Stimulated activated CD8-positive, alpha-beta memory T cell treated with anti-CD3 and anti-CD28 coated beads, Interleukin-7, amount 100 ng/mL, for 48 hours (primary cell): ENCODE measurements at places on chromosomes 5 and 9.

DNA sequence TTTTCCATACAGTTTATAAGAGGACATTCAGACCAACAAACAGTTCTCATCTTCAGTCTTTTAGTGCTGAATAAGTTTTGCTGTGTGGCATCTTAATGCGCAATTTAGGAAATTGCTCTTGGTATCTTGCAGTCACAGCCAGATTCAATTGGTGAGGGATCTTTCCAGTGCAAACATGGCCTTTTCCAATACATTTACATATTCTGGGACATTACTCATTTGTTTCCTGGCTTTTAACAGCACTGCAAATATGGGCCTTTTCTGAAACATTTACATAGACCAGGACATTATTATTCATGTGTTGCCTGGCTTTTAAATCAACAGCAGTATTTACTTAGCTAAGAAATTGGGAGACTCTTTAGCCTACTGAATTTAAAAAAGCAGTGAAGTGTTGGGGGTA is 22.7 kb downstream of the ANKRD33B start:
- no peak for DNase-seq

DNA sequence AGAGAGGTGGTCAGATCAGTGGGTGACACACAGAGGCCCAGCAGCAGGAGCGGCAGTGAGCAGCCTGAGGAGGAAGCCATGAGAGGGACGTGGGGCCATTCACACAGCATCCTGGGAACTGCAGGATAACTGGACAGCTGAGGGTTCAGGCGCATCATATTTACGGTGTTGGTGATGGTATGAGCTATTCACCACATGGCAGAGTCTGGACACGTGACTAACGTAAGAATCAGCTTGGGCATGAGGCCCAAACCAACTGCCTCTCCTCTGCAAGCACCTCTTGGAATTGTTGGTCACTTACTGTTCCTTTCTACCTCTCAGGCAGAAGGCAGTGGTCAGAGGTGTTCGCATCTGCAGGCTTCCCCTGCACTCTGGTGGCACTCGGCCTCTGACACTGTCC is 141.1 kb downstream of the ENTREP1 start:
- no peak for DNase-seq

DNA sequence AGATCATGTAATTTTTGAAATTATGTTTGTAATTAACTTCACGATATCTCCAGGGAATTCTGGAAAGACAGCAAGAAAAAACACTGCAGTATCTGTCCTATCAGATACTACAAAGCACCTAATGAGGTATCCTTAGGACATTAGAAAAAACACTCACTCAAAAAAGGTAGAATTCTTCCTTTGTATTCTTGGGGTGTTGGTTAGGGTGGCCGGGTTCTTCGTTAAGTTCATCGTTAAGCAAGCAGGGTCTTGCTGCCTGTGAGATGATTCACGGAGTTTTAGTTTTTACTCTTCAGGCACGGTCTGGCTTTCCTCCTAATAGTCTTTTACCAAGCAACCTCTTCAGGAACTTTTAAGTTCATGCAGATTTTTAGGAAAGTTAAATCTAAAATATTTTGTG is 91.4 kb upstream of the IRX4 start:
- no peak for DNase-seq

- no peak for DNase-seq
These were observed 572.4 kb downstream of the NR2F1-AS1 start for GRCh38 chr5:93008502-93009207.

GRCh38 chr5:94021246-94021645 is 279.8 kb upstream of the POU5F2 start:
- DNase-seq: no peak

DNA sequence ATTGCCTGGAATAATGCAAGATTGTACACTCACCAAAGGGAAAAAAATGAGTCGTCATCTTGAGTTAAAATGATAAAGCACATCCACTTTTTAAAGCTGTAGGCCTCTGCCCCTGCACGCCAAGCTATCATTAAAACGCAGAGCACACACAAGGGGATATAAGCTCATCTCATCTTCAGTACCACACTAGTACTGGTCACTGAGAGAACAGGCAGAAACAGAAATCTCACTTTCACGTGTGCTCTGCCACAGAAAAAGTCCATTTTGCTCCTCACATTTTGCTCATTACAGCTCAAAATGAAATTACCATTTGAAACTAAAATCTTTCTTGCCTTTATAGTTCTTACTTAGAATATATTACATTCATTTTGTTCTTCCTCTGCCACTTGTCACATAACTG is 99.2 kb upstream of the SLC30A5 start:
- DNase-seq: no peak

DNA sequence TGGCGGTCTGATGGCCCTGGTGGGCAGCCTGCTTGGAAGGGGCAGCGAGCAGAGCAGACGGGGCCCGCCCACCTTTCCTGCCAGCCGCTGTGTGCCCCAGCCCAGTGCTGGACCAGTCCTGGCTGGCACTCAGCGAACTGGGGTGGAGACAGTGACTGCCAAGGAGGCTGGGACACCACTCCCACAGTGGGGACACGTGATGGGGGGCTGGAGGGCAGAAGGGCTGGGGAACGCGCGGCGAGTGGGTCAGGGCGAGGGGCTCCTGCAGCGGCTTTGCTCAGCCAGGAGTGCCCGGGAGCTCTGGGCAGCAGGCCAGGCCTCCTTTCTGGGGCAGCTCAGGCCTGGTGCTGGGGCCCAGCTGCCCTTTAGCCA is 19.5 kb downstream of the NCS1 start:
- DNase-seq: no peak

DNA sequence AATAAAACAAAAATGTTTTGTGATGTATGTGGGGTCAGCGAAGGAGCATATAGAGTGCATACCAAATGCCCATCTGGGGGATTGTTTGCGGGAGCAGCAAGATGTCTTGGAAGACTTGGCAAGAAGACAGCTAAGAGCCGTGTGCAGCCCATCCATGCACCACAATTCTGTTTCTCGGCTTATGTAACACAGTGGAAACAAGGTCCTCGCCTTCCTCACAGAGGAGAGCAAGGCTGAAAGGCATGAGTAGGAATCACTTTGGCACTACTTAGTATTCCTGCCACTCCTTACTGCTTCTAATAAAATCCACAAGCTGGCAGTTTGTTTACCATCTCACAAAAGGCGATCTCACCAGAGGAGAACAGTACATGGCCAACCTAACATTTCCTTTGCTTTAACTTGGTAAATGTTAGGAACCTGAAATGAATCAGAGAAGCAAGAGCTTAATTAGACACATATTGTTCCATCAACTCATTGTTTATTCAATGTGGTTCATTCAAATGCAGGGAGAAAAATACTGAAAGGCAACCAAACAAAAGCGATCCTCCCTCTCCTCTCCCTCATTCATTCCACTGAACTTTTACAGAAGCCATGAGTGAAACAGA is 648.1 kb downstream of the ACTL7B start:
- no peak for DNase-seq

DNA sequence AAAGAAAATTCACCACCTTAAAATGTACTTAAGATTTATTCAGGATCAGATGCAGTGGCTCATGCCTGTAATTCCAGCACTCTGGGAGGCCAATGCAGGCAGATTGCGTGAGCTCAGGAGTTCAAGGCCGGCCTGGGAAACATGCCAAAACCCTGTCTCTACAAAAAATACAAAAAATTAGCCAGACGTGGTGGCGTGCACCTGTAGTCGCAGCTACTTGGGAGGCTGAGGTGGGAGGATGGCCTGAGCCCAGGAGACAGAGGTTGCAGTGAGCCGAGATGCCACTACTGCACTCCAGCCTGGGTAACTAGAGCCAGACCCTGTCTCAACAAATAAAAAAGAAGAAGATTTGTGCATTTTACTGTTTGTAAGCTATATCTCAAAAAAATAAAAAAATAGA is 34.7 kb upstream of the GFPT2 start:
- no peak for DNase-seq

DNA sequence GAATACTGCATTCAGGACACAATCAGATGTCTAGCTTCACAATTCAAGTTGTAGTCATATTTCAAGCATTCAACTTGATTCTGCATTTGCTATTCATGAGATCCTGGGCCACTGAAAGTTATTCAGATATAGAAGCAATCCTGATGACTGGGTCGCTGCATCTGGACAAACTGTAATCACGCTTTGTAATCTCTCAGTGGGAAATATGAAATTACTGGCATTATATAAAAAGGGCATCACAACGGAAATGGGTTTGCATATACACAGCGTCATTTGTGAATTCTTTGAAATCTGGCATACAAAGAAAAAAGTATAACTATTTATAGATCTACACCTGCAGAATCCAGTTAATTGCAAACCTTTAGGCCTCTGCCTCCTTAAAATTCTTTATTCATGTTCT is 102.2 kb downstream of the PARP8 start:
- DNase-seq: no peak

- DNase-seq: no peak
These were observed 182.1 kb downstream of the SNCAIP start for GRCh38 chr5:122494109-122494508.

- no peak for DNase-seq
These were observed 30.0 kb upstream of the STOM start for GRCh38 chr9:121399883-121400607.

GRCh38 chr5:9898319-9898718 is 268.2 kb upstream of the TAS2R1 start:
- no peak for DNase-seq

DNA sequence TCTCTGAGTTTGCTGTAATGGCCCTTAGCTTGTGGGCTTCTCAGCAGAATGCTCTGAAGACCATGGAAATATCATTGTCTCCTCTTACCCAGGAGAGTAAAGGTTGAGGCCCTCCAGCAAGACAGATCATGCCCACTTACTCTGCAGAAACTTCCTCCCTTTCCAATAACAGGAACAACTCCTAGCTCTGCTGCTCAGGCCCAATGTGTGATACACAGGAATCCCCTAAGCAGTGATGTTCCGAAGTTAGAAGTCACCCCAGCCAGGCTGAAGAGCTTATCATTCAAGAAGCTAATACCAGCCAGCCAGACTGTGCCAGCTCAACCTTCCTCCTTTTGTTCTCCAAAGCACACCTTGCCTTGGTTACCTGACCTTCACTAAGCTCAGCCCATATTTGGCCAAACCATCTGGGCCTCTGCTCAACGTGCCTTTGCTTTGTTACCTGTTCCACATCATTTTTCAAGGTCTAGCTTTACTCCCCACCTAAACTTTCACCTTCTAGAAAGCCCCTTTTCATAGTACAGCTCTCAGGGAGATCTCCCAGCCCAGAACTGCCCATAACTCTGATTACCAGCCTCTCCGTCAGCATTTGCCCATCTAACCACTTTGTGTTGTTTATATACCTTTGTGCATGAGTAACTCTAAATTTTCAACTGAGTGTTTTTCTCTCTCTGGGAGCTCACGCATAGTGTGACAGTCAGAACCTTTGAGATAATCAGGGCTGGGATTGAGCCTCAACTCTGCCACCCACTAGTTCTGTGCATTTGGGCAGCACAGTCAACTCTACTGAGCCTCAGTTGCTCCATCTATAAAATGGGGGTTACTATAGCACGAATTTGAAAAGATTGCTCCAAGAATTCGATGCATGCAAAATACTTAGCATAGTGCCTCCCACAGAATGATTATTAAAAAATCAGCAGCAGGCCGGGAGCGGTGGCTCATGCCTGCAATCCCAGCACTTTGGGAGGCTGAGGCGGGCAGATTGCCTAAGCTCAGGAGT is 107.6 kb upstream of the CPEB4 start:
- no peak for DNase-seq

DNA sequence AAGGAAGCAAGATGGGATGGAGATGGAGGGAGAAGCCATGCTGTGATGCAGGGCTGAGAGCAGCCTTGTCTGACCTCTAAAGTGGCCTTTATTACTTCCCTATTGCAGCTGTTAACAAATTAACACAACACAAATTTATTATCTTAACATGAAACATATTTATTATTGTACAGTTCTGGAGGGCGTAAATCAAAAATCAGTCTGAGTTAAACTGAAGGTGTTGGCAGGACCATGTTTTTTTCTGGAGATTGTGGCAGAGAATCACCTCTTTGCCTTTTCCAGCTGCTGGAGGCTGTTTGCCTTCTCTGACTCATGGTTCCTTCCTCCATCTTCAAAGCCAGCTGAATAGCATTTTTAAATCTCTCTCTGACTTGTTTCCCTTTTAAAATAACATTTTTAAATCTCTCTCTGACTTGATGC is 7.2 kb upstream of the MCC start:
- no peak for DNase-seq

DNA sequence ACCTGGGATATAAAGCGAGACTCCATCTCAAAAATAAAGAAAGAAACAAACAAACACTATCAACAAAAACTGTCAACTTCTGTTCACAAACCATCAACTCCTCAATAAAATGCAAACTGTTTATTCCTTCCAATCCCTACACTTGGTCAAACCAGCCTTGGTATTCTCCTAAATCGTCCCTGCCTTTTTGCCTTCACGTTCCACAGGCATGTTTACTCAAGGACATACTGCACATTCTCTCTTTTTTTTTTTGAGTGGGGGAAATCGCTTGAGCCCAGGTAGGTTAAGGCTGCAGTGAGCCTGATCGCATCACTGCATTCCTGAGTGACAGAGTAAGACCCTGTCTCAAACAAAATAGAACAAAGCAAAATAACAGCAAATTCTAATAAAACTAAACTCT is 13.0 kb downstream of the UBAP2 start:
- no peak for DNase-seq

DNA sequence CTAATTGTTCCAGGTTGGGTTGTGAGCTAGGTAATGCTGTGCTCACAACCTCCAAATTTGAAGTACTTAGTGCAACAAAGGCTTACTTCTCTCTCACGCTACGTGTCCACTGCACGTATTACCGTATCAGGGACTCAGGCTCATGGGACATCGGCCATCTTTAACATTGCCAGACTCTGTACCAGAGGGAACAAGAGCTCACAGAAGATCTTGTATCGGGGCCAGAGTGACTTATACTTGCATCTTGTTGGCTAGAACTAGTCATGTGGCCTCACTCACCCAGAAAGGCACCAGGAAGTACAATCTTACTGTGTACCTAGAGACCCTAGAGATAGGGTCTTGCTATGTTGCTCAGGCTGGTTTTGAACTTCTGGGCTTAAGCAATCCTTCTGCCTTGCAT is 81.1 kb upstream of the KLF9 start:
- DNase-seq: no peak

GRCh38 chr9:121648172-121648571 is 3.3 kb upstream of the DAB2IP start:
- DNase-seq: no peak
